Caudate nucleus (tissue), 63 donors: ENCODE measurements at places on chromosomes 7 and 10.

GRCh38 chr10:106956216-106956915 is 208.1 kb downstream of the SORCS1 start:
- no peak for DNase-seq

- DNase-seq = no peak
Observed at GRCh38 chr7:124776153-124776552, 10.6 kb upstream of the GPR37 start.

DNA sequence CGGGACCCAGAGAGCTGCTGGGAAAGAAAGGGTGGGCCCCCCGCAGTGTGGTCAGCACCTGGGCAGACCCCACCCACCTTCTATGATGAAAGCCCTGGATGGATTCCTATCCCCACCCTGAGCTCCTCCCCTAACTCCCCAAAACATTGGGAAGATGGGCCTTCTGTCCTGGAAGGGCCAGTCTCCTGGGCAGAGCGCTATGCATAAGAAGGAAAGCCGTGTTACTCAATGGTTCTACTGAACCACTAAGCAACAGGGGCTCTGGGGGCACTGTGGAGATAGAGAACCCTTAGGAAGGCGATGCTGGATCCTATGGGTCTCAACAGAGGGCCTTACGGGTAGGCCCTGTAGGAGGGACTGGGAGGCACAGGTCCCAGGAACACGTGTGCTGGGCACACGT is 30.7 kb upstream of the INSIG1 start:
- no peak for DNase-seq

GRCh38 chr10:74419491-74419951 is 268.5 kb downstream of the ADK start:
- DNase-seq = no peak

- no peak for DNase-seq
Observed at GRCh38 chr7:495761-496321, 23.8 kb downstream of the PDGFA start.

DNA sequence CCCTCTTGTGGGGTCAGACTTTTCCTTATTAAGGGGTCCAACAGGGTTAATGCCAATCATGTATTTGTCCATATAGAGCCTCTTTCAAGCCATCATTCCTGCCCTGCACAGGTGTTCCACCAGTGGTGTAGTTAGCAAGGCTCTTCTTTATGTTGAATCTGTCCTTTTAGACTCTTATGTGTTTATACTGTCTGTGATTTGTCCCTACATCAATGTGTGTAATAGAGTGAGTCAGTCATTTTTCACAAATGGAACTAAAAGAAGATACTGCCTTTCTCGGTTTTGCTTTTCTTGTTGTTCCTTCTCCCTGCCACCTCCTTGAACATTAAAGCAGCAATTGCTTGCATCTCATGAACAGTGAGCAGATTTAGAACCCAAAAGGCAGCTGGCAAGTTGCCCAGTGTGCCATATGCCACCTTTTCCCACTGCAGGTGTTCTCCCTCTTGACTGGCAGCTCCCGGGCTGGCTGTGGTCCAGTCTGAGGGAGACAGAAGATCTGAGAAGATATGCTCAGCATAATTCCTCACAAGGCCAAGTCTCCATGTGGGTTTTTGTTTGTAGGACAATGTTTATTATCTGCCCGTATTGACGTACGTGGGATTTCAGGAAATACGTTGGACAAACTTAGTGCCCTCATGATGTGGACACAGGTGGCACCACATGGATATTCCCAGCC is 154.1 kb downstream of the LHFPL3 start:
- DNase-seq = no peak

DNA sequence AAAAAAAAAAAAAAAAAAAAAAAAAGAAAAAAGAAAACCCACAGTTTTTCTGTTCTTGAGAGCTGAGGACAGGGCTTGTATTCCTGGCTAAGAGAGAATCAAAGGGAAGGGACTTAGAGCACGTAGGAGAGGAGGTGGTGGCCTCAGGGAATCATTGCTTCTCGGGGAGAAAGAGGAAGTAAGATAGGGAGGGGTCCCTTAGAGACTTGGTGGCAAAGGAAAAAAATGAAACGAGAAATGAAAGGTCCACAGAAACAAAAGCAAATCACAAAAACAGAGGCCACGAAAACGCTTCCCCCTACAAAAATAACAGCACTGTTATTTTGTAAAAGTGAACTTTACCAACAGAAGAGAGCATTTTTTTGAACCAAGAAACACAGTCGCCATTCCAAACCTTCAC is 323.1 kb upstream of the GALNT17 start:
- no peak for DNase-seq

GRCh38 chr10:116466715-116467422 is 39.2 kb downstream of the PNLIPRP3 start:
- DNase-seq = no peak

DNA sequence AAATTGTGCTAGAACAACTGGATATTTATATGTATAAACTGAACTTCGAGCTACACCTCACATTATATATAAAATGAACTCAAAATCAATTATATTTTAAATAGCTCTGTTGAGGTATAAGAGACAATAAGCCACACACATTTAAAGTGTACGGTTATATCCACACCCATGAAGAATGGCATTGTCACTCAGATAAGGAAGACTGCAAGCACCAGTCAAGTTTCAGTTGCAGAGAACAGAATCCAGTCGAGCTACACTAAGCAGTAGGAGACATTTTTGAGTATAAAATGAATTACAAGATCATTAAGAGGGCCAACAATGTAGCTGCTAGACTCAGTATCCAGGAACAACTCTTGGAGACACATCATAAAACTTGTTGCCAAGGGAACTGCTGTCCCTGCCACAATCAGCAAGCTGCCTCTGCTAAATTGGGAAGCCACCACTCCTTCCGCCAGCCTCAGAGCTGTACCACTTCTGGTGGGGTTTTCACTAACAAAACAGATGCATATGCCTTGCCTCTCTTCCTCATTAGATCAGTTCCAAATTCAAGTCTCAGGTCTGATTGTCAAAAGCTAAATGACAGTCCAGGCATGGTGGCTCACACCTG is 19.6 kb upstream of the GPNMB start:
- no peak for DNase-seq

GRCh38 chr10:69363666-69364065 is 53.1 kb downstream of the TACR2 start:
- no peak for DNase-seq

GRCh38 chr7:68537774-68538071 is 1060.6 kb upstream of the AUTS2 start:
- DNase-seq = no peak

GRCh38 chr7:150847536-150847935 is 4.8 kb upstream of the AOC1 start:
- DNase-seq = no peak

- no peak for DNase-seq
Observed at GRCh38 chr10:20771051-20771450, 126.1 kb downstream of the NEBL start.

DNA sequence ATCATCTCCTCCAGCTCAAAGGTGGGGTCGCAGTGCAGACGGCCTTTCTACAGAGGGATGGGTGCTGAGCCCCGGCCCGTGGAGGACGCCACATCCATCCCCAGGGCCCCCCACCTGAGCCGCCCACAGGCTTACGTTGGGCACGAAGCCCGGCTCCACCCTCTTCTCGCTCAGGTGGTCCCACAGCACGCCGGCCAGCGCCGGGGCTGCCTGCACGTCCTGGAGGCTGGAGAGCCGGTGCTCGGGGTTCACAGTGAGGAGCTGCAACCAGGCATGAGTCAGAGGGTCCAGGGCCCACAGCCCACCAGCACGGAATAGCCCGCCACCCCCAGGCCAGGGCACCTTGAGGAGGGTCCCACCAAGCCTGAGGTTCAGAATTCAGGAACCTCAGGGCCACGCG is 36.0 kb downstream of the DPYSL4 start:
- DNase-seq = no peak

DNA sequence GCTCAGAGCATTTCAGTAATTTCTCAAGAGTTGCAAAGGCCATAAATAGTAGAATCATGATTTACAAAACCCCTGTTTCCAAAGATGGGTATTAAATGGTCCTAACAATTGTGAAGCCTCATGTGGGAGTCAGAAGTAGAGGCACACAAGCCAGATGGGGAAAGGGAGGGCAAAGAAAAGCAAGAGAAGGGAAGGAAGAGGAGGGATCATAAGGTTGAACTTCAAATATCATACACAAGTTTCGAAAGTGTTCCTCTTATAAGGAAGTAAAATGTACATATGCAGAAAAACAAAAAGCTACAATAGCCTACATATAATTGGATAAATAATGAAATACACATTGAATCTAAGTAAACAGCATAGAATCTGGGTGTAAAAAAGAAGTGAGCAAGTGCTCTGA is 6.0 kb downstream of the LIPN start:
- DNase-seq = no peak

DNA sequence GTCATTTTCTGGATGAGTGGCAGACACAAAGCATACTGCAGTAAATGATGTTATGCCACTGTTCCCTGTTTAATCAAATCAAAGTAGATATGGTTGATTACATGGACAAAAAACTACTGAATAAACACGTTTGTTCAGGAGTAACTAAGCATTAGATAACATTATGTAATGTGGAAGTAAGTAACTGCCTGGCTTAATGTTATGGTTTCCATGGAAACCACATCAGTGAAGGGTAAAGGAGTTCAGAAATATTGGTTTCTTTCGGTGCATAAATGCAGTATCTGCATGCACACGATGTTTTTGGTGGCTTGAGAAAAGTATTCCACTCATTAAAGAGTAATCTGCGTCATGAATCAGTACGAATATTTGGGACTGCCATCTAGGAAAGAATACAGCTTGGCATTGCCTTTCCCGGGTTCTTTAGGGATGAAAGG is 131.3 kb upstream of the PRKCQ start:
- DNase-seq = no peak

DNA sequence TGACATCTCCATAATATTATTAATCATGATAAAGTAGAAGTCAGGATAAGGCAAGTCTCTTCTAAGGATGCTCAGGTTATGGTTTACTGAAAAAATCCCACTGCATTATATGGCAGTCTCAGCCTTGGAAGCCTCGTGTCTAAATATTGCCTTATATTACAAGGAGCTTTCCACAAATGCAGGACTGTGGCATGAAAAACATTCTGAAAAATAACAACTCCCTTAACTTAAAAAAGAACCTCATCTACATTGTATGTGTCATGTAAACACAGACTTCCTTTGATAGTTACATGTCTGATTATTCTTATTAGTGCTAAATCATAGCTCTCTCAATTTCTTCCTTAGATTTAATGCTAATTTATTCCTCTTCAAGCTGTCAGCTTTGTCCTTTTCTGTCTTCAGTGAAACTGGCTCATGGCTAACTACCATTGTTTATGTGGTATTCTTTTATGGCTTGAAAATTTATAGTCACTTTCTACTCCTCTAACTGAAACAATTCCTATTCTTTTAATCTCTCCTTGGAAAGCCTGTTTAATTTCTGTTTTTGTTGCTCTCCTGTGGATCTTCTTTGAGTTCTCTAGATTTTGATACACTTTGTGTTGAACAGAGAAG is 156.1 kb downstream of the KIF20B start:
- no peak for DNase-seq
